ENCODE measurements at places on chromosomes 4 and X.

GRCh38 chr4:114577386-114577785 is 21.2 kb upstream of the UGT8 start:
- DNase-seq = no peak

GRCh38 chr4:162442128-162442527 is 278.3 kb upstream of the FSTL5 start:
- DNase-seq = no peak

DNA sequence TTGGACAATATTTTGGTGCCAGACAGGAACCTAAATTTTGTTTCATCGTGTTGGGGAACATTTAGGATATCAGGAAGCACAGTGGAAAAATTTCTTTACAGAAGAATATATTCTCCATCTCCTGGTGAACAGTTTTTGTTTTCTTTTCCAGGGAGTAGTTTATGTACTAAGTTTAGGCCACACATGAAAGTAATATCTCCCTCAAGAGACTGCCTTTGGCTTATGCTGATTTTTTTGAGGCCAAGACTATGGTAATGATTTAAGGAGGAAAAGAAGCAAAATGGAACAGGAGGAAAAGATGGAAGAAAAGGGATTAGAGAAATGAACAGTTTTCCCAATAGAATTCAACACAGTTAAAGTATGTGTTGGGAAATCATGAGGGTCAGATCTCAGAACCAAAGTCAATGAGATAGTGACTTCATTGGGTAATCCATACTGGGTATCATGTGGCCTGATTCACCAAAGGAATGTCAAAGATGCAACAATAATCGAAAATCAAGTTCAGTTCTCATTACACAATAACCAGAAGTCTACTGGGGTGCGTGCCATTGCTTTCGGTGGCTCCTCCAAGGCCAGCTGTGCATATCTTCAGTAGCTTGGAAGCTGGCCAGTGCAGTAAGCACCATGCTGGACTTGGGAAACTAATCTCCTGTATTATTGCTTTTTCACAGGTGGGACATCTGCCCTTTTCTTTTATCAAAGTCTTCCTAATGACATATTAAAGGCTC is 234.8 kb downstream of the COL25A1 start:
- no peak for DNase-seq

GRCh38 chr4:7766661-7767345 is 172.9 kb downstream of the AFAP1 start:
- no peak for DNase-seq

GRCh38 chr4:46818604-46819003 is 90.4 kb downstream of the COX7B2 start:
- DNase-seq = no peak

GRCh38 chr4:7361280-7361895 is 73.3 kb downstream of the PSAPL1 start:
- DNase-seq = peak; percentile 54

DNA sequence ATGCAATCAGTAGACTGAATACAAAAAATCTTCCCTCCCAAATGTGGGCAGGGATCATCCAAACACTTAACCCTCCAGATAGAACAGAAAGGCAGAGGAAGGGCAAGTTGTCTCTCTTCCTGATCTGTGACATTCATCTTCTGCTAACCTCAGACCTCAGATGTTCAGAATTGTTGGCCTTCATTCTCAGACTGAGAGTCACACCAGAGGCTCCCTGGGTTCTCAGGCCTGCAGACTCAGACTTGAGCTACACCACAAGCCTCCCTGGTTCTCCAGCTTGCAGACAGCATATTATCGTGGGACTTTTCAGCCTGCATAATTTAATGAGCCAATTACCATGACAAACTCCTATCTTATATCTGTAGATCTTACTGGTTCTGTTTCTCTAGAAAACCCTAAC is 1471.6 kb upstream of the ADGRL3 start:
- DNase-seq = no peak

DNA sequence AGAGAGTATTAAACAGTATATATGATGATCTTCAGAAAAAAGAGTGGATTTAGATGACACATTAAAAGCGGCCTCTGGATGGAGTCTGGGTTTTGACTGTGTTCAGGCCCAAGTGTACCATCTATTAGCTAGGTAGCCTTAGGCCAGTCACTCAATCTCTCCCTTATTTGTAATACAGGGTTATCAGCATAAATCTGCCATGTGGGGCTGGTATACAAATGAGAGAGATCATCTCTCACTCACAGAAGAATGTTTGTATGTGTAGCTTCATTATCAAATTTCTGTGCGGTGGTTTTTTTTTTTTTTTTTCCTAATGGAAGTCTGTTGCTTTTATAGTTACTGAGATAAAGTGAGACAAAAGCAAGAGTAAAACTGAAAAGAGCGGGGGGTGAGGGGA is 12.7 kb downstream of the SLC2A9 start:
- no peak for DNase-seq

Measured in kidney (tissue), 22 donors.